ENCODE measurements at places on chromosomes 16 and 17.

GRCh38 chr17:7750321-7750821, 32.8 kb downstream of the DNAH2 start:
- no peak for DNase-seq

GRCh38 chr16:55207693-55208428, 116.1 kb upstream of the IRX6 start:
- DNase-seq, result no peak

GRCh38 chr17:75755205-75755901, 9.6 kb downstream of the GALK1 start:
- no peak for DNase-seq

DNA sequence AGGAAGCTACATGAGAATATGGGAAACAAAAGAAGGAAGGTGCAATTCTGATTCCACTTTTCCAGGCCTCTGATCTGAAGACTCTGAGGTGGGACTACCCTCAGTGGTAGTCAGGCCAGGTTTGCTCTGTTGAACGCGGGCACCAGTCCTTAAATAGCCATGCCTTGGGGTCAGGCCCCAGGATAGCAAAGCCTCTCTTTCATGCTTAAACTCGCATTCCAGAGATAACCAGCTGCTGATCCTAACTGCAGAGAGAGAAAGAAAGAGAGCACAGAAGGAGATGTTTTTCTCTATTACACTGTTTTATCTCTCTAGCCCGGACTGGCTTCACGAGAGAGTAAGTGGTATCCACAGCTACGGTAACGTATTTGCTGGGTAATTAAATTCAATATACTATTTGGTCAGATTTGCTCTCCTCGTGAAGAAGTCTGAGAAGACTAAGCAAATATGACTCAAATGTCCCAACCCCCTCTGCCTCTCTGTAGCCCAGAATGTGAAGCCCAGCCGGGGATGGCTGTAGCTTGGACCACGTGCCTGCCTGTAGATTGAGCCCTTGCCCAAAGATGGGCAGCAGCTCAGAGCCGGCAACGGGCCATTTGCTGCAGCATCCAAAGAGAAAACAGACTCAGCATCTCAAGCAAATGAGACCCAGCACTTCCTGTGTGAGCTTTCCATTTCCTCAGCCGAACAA, 122.2 kb downstream of the SMG6 start:
- no peak for DNase-seq

DNA sequence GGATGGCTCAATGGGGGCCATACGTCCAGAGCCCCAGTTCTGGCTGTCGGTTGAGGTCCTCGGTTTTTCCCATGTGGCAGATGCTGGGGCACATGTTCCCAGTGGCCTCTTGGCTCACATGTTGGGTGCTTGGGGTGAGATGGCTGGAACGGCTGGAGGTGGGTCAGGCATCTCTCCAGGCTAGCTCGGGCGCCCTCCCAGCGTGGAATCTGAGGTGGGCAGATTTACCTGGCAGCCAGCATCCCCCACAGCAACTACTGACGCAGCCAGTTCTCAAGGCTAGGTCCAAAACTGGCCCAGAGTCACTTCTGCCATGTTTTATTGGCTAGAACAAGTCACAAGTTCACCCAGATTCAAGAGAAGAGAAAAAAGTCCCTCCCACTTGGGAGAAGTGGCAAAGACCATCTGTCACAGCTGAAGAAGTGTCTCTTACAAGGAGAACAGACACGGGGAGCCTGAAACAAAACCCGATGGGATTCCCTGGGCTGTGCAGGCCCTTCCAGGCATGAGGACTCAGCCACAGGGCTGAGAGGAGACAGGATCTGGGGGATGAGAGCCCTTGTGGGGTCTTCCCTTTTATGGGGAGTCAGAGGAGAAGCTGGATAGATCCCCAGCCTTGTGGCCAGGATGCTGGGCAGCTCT, 15.2 kb downstream of the ACE start:
- no peak for DNase-seq

DNA sequence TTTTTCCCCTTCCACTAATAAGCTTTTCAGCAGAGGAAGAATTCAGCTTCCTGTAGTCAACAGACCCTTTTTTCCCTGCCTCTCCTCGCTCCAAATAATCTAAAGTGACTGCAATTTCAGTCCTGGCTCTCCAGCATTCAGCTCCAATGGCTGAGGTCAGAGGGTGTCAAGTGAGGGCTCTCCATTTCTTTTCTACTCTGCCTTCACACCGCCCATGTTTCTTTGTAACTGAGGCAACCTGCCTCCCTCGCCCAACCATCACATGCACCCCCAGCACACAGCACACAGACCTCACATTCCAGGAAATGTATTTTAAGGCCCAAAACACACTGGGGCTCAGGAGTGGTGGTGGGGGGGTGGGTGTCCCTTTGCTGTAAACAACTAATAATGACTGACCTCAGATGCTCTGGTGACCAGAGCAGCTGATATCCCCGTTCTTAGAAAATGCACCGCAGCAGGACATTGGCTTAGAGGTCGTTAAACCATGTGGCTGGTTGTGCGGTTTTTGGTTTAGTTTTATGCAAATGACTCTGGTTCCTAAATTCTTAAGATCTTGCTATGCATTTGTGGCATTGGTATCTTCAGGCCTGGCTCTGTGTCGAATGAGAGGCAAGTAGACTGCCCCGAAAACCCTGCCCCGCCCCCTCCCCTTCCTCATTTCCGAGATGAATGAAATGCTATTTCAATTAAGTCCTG, 203.6 kb downstream of the ZFHX3 start:
- no peak for DNase-seq

DNA sequence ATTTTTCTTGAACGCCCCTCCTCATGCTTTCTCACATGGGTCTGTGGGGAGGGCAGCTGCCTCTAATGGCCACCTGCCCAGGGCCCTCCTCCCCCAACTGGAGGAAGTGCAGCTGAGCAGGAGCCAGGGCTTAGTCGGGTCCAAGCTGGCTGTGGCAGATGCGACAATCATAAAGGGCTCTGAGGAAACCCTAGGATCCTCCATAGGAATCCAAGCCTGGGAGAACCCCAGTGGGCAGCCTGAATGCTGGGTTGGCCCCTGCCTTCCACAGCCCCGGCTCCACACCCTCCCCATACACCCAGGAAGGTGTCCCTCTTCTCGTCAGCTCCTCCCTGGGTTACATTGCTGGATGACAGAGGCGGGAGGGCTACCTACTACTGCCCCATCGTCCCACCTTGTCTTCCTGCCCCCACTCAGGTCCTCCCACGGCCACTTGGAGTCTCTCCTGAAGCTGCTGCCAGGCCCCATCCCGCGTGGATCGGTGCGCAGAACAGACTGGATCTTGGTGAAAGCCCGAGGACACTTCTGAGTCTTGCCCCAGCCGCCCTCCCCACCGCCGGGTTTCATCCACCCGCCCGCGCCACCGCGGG, 15.6 kb upstream of the CBFB start:
- no peak for DNase-seq

- DNase-seq, result no peak
Measured at GRCh38 chr16:17457513-17457912, 13.2 kb downstream of the XYLT1 start.

DNA sequence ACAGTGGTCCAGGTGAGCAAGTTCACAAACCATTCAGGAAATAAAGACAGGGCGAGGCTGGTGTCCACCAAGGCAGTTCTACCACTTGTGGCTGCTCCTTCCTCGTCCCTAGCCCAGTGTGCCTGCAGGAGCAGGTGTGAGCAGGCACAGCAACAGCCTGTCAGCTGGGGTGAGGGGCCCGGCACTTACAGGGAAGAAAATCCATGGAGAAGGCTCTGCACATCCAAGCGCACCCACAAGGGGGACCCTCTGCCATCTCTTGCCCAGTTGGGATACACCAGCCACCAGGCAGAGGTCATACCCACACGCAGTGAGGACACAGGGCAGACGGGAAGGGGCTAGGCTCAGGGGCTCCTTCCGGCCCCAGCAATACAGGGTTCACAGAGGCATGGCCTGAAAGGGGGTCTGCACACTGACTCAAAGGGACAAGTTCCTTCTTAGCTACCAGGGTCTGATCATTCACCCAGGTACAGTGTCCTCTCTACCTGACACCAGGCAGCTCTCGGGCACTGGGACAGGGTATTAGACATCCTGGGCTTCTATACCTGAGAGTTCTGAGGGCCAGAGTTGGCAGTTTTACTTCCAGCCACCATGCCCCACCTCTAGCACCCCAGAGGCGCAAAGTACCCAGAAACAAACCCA, 27.0 kb downstream of the CDIP1 start:
- DNase-seq, result no peak

DNA sequence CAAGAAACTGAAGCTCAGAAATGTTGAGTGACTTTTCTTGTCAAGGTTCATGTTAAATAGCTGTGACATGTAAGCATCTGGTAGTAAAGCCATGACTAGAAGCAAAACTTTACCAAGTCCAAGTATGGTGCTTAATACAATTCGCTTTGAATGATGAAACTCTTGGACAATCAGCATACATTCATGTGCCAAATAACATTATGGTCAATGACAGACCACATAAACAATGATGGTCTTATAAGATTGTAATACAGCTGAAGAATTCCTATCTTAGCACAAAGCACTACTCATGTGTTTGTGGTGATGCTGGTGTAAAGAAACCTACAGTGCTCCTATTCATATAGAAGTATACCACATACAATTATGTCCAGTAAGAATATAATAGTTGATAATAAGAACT, 97.1 kb upstream of the RPRML start:
- no peak for DNase-seq

DNA sequence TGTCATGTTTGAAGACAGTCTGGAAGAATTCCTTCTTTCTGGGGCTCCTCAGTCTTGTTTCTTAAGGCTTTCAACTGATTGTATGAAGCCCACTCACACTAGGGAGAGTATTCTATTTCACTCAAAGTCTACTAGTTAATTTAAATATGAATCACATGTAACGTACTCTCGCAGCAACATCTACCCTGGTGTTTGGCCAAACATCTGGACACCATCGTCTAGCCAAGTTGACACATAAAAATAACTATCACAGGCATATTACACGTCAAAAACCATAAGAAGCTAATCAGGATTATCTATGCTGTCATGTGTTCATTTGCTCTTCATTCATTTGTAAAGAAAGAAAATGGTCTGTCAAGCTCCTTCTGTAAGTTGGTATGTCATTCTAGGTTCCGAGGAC, 787.4 kb downstream of the KCNJ2 start:
- no peak for DNase-seq

DNA sequence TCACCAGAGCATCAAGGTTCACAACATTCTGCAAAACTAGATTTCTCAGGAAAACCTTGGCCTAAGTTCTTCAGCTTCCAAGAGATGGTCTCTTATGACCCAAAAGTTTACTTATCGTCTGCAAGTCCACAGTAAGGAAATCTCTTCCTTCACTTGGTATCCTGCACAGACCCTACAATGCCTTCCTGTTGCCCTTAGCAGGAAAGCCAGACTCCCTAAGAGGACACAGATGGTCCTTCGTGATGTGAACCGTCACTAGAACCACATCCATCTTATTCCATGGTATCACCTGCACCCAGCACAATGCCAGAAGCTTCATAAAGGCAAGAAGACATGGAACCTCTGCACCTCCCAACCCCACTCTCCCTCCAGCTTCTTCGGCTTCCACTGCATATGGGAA, 34.1 kb downstream of the CMC2 start:
- DNase-seq, result no peak

- no peak for DNase-seq
Measured at GRCh38 chr17:41416479-41416878, 7.9 kb downstream of the KRT37 start.

GRCh38 chr17:28908640-28909167, 5.8 kb upstream of the DHRS13 start:
- DNase-seq, result no peak

- DNase-seq, result no peak
Measured at GRCh38 chr17:29216856-29217255, 29.8 kb upstream of the CRYBA1 start.

GRCh38 chr16:86306811-86307513, 203.4 kb upstream of the FOXF1 start:
- DNase-seq, result no peak

GRCh38 chr16:23608194-23608593, 12.1 kb upstream of the NDUFAB1 start:
- DNase-seq, result no peak

GRCh38 chr17:47694581-47695428, 844 bp downstream of the TBKBP1 start:
- peak; percentile 57 for DNase-seq

- DNase-seq, result no peak
Measured at GRCh38 chr16:22397464-22397863, 23.0 kb upstream of the CDR2 start.

DNA sequence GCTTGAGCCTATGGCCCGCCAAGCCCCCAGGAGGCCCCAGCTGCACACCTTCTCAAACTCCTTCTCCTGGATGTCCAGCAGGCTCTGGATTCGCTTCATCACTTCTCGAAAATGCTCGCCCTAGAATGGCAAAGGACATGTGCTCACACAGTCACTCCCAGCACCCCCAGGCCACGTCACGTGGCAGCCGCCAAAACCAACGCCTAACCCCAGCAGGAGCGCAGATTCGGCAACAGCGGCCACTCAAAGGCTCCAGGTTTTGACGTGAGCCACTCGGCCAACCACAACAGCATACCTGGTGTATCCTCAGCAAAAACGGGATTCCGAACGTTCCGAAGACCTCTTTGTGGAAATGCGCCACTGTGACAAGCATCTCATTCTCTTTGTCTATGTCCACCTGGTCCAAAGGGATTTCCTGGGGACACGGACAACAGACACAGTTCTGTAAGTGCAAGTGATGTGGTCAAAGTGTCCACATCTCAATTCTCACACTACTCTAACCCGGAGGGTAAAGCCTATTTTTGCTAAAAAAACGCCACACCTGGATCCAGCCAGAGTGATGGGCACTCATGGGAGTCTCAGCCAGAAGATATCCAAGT, 12.7 kb downstream of the LITAFD start:
- DNase-seq, result no peak

DNA sequence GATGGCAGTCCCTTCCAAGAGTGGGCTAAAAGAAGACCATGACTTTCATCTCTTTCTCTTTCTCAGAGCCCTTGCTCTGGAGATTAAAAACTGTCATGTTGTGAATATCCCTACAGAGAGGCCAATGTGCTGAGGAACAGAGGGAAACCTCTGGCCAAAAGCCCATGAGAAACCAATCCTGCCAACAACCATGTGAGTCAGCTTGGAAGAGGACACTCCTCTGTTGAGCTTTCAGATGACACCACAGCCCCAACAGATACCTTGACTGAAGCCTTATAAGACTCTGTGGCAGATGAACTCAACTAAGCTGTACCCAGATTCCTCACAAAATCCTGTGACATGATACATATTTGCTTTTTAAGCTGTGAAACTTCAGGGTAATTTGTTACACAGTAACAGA, 19.6 kb downstream of the CPPED1 start:
- no peak for DNase-seq

GRCh38 chr17:976312-976711, 3.3 kb downstream of the NXN start:
- DNase-seq, result no peak

Data from activated T-cell treated with anti-CD3 and anti-CD28 coated beads for 48 hours (primary cell).